ENCODE measurements at places on chromosomes 5 and 9.

DNA sequence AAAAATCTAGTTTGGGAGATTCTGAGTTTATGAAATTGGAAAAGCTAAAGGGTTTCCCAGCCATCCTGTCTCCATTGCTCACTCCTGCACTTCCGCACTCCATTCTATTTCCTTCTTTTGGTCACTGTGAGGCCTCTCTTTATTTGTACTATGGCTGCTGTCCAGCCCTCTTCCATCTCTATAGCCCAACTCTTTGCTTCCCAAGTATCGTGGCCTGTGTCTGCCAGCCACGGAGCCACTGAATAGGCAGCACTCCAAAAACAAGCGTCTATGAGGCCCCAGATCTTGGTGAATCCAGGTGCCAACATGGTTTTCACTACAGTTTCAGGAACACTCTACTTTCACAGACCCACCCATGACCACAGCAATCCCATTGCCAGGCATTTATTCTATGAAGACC lies 37.2 kb downstream of the GRAMD2B start:
- no peak for DNase-seq

DNA sequence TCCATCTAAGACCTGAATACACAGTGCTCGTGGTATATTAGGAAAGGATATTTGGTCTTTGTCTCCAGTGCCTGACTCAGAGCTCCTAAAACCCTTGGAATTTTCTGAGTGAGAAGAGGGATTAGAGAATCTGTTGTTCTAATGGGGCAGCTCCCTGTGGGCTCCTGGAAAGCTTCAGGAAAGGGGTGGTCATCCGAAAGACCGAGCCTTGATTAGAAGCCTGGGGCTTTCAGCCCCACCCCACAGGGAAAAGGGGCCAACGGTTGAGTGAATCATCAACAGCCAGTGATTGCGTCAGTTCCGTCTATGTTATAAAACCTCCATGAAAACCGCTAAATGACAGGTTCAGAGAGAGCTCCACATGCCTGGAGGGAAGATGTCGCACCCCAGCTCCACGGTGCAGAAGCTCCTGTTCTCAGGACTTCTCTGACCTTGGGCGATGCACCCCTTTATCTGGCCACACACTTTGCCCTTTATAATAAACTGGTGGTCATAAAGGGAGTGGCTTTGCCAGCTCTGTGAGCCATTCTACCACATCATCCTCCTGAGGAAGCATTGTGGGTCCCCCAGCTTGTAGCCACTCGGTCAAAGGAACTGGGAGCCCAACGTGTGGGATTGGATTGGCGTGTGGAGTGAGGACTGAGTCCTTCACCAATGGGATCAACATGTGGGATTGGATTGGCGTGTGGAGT lies 71.0 kb upstream of the ICE1 start:
- DNase-seq: no peak

DNA sequence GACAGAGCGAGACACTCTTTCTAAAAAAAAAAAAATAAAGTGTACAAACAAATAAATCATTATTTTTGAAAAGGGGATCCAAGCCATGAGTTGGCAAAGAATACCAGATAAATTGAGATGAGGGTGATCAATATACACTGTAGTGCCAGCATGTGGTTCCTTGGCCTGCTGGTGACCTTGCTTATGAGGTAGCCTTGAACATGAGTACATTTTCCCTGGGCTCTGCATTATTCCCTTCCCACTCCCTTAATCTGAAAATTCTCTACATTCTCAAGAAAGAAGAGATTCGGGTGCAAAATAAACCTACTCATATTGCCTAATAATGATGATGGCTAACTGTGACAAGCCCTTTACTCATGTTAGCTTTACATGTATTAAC lies 33.3 kb downstream of the SH3RF2 start:
- DNase-seq: no peak

- peak; percentile 9 for DNase-seq
Measured at GRCh38 chr5:138180183-138180782, 1.4 kb downstream of the KIF20A start.

- DNase-seq: no peak
Measured at GRCh38 chr9:89878687-89879086, 273.9 kb downstream of the GADD45G start.

DNA sequence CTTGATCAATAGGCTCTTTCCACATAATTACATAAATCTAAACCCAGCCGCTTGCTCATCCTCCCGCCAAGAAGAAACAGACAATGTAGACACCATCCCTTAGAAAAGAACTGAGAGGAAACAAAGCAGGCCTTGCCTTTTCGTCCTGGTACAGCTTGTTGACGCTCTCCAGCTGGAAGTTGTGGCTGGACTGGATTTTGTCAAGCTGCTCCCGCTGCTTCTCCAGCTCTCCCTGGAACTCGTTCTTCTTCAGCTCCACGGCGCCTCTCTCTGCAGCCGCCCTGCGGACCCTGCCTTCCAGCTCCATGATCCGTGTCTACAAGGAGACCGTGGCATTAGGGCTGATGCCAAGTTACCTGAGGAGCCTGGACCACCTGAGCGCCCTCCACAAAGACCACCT lies 22.1 kb downstream of the GOLM1 start:
- no peak for DNase-seq

GRCh38 chr5:139839918-139840317 lies 44.3 kb downstream of the PSD2 start:
- no peak for DNase-seq

DNA sequence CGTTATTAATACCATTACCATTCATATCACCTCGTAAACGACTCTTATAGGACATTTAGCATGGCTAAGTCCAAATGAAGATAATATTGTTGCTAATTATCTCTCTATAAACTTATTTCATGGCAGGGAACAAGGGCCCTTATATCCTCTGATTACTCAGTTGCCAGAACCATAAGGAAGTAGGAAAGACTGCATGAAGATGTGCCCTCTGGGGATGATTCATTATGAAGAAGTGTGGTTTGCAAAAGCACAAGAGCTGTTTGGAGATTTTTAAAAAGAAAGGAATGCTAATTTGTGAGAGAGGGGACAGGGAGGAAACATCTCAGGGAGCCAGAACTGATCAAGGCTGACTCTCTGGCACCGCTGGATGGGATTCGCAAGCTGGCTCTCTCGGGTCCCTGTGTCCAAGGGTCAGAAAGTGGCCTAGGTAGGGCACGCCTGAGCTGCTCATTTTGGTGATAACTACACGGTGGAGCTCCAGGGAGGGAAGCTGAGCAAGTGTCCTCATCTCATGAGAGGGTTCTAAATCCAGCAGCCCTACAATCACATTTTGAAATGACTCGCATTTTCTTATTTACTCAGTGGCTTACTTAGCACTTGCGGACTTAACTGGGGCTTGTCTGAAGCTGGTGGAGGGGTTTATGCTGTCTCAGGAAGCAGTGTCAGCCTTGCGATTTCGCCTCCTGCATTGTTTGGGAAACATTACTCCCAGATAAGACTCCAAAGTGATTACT lies 136.8 kb downstream of the C5orf15 start:
- no peak for DNase-seq

GRCh38 chr5:142722146-142722545 lies 36.3 kb upstream of the FGF1 start:
- DNase-seq: no peak

GRCh38 chr9:99579964-99580363 lies 241.7 kb upstream of the NR4A3 start:
- DNase-seq: no peak

GRCh38 chr9:15157381-15157780 lies 149.6 kb downstream of the TTC39B start:
- DNase-seq: no peak

GRCh38 chr9:93633492-93634221 lies 57.3 kb downstream of the PHF2 start:
- no peak for DNase-seq

GRCh38 chr5:110840347-110840960 lies 101.6 kb downstream of the SLC25A46 start:
- DNase-seq: no peak

DNA sequence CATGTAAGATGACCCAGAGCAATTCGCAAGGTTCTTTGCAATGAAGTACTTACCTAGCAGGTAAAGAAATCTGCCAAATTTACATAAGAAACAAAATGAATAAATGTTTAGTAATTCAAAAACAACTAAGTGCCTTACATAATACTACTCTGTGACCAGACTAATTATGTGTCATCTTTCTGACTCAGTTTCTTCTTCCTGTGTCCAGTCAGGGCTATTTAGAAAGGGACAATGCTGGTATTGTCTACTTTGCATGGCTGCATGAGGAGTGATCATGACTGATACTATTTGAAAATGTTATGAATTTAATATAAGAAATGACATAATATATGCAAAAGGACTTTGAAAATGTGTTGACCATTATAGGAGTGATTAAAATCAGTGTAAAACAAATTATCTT lies 210.0 kb downstream of the TMEM161B start:
- no peak for DNase-seq

DNA sequence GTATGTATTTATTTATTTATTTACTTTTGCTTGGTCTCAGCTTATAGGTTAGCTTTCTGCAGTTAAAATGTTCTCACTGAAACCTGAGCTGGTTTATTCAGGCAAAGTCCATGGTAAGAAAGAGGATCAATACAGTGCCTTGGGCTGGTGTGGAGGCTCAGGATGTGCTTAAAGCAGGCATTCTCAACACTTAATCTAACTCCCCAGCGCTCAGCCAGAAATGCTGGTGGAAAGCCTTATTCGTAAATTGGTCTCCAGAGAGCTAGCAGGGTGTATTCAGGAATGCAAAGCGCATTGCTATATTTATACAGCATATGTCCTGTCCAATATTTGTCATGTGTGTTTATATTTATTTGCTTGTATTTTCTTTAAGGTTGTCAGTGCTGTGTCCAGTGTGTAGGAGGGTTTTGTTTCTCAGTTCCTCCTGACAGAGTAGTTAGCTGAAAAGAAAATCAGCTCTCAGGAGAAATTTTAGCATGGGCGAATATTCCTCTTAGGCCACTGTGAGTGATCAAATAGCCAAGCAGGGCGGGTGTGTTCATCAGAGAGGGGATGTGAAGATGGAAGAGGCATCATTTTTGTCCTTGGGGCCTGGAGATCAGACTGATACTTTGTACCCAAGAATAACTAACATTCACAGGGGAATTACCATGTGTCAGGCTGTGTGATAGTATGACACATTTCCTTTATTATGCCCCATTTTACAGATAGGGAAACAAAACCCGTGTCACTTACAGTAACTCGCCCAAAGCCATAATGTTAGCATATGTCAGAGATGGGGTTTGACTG lies 65.8 kb downstream of the DOCK2 start:
- no peak for DNase-seq

DNA sequence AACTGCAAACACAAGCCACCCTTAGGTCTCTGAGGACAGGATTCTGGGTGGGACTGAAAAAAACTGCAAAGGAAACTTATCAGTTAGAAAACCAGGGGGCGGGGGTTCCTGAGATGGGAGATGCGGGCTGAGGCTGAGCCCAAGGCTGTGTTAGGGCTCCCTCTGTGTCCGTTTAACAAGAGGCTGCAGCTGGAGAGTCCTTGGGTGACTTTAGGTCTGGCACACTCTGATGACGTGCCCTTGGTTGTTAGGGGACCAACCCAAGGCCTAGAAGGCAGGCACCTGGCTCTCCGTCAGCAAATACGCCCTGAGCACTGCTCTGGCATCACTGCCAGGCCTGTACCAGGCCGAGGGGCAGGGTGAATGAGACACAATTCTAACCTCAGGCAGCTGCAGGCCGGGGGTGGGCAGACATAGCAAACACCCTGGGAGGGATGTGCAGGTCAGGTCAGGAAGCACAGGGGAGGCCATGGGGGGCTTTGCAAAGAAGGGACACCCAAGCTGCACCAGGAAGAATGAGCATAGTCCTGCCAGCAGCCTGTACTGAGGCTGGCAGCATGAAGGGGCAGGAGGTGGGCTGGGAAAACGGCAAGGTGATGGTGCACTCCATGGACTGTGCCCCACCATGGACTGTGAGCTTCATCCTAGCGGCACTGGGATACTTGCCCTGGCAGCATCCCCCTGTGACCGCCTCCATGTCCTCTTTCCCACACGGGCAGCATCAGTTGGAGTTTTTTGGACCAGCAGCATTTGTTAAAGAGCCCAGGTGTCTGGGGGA lies 137.9 kb downstream of the GABBR2 start:
- DNase-seq: no peak

GRCh38 chr9:22395687-22396141 lies 50.9 kb upstream of the DMRTA1 start:
- no peak for DNase-seq

DNA sequence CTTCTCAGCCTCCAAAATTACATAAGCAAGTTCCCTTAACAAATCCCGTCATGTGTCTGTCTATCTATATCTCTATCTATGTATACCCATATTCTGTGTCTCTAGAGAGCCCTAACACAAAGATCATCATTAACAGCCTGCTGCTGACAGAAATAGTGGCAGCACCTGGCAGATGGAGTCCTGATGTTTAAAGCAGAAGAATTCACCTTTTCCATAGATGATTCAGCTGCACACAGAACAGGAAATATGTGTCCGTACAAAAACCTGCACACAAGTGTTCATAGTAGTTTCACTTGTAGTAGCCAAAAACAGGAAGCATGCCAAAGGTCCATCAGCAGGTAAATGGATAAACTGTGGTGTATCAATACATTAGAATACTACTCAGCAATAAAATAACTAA lies 45.0 kb upstream of the ACO1 start:
- no peak for DNase-seq

GRCh38 chr5:963673-964531 lies 44.7 kb upstream of the NKD2 start:
- peak; percentile 62 for DNase-seq

DNA sequence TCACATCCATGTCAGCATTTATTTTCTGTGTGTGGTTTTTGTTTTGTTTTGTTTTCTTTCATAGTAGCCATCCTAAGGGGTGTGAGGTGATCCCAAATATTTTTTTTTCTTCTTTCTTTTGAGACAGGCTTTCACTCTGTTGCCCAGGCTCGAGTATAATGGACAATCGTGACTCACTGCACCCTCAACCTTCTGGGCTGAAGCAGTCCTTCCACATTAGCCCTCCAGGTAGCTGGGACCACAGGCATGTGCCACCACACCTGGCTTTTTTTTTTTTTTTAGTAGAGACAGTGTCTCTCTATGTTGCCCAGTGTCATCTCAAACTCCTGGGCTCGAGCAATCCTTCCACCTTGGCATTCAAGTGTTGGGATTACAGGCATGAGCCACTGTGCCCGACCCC lies 59.1 kb downstream of the CDC42SE2 start:
- DNase-seq: no peak

GRCh38 chr9:4741365-4742089 lies 525 bp upstream of the AK3 start:
- no peak for DNase-seq

DNA sequence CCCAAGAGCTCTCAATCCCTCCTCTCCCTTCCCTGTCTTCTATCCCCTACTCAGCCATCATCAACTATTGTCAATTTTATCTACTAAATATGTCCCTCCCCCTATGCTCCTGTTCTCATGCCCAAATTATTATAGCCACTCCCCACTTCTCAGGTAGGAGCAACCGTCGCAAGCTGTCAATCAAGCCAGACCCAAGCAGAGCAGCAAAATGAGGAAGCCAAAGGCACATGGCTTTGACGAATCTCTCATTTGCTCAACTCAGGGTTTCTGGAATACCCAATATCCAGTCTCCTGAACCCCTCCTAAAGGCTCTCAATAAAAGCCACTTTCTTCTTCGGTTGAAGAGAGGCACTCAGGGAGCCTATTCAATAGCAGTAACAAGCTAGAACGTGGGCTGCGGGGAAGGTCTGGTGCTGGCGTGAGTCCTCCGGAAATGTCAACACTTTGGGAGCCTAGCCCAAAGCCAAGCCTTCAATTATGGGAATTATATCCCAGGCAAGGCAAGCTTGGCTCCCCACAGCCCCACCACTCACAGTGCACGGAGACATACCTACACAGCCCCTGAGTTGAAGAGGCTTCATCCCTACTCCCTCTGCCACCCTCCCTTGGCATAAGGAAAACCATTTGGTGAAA lies 47.7 kb downstream of the SIL1 start:
- DNase-seq: no peak

- no peak for DNase-seq
Measured at GRCh38 chr5:74369173-74369572, 271.4 kb downstream of the ENC1 start.

All from central memory CD4-positive, alpha-beta T cell (primary cell).